ENCODE measurements at places on chromosomes 5 and 9.

DNA sequence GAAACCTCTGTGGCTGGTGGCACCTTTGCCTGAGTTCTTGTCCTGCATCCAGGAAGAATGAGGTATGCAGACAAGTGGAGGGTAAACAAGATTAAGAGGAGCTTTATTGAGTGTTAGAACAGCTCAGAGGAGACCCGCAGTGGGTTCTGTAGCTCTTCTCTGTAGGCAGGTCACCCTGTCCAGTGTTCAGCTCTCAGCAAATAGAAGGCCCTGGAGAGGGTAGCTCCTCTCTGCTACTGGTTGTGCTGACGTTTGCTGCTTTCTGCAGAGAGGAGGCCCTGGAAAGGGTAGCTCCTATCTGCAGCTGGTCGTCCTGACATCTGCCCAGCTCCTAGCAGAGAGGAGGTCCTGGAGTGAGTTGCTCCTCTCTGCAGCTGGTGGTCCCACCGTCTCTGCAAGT is 96.8 kb upstream of the CCDC112 start:
- DNase-seq: no peak

GRCh38 chr9:130732793-130733221 is 39.2 kb downstream of the EXOSC2 start:
- DNase-seq: no peak

DNA sequence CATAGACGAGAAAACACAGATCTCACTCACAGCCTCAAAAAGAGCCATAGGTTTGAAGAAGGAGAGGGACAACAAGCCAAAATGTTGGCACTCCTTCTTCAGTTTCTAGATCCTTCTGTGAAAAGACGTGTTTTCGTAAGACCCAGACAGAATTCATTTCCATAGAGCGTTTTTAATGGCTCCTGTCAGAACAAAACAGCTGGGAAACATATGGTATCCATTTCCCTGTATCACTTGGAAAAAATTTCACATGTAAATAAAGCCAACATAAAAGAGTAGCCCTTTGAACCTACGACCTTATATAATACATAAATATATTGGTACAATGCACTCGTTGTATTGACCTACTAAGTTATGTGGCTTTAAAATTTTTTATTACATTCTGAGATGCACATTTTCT is 108.1 kb downstream of the SNCAIP start:
- no peak for DNase-seq

DNA sequence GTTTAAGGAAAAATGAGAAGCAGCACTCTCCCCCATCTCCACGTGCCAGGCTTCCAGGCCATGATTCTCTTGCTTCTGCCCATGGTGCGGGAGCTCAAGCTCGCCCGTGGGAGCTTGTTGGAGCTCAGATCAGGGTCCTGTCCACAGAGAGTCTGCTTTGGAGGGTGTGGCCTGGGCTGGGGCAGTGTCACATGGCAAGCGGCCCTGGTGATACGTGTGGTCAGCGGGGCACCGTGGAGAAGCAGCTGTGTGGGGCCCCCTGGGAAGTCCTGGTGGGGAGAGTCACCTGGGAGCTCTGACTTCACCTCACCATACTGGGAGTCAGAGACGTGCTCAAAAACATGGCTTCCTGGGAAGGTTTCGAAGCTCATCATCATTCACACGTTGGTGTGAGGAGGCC is 275.3 kb downstream of the GADD45G start:
- DNase-seq: no peak

- DNase-seq: no peak
Measured at GRCh38 chr5:61327760-61328753, 4.0 kb upstream of the ZSWIM6 start.

DNA sequence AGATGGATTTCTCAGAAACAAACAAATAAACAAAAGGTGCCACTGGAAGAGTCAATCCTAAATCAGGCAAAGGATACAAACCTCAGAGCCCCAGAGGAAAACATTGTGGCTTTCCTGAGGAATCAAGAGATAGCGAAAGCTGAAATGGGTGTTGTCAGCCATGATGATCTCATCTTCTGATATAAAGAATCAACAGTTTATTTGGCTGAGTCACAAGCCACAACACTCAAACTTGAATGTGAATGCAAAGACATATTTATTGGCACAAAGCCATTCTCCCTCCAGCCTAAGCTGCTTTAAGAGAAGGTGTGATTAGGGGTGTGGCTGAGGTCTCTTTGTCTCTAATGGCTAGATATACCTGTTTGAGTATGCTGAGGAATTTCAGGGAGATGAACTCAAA is 73.3 kb upstream of the NREP start:
- no peak for DNase-seq

DNA sequence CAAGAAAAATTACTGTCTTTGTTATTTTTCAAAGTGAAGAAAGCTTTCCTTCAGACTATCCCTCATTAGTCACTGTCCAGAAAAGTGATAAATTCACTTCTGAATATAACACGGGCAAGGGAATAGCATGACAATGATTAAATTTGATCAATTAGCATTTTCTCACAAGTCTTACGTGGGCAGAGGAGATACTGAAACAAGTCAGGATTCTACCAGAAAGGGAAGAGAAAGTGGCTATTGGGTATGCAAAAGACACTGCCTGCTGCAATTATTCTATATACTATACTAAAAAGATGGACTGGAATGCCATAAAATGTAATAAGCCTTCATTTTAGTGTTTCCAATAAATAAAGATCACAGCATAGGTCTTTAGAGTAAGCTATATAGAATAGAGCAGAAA is 7.4 kb downstream of the COX7C start:
- no peak for DNase-seq

- no peak for DNase-seq
Measured at GRCh38 chr9:35732800-35733541, 505 bp downstream of the CREB3 start.

GRCh38 chr9:89547000-89547399 is 49.1 kb upstream of the SEMA4D start:
- DNase-seq: no peak

- no peak for DNase-seq
Measured at GRCh38 chr5:167770461-167770860, 521.0 kb upstream of the WWC1 start.

Data from activated CD8-positive, alpha-beta memory T cell treated with anti-CD3 and anti-CD28 coated beads, Interleukin-2, amount 50 U/mL, for 4 hours (primary cell).